ENCODE measurements at places on chromosomes 4 and X. TPM values are rescaled to one million over a fixed set of nuclear protein-coding genes. Genes with fewer than 3 reads are reported as not detected.

GRCh38 chr4:66351761-66352160, 681.5 kb upstream of the EPHA5 start:
- DNase-seq, result no peak

DNA sequence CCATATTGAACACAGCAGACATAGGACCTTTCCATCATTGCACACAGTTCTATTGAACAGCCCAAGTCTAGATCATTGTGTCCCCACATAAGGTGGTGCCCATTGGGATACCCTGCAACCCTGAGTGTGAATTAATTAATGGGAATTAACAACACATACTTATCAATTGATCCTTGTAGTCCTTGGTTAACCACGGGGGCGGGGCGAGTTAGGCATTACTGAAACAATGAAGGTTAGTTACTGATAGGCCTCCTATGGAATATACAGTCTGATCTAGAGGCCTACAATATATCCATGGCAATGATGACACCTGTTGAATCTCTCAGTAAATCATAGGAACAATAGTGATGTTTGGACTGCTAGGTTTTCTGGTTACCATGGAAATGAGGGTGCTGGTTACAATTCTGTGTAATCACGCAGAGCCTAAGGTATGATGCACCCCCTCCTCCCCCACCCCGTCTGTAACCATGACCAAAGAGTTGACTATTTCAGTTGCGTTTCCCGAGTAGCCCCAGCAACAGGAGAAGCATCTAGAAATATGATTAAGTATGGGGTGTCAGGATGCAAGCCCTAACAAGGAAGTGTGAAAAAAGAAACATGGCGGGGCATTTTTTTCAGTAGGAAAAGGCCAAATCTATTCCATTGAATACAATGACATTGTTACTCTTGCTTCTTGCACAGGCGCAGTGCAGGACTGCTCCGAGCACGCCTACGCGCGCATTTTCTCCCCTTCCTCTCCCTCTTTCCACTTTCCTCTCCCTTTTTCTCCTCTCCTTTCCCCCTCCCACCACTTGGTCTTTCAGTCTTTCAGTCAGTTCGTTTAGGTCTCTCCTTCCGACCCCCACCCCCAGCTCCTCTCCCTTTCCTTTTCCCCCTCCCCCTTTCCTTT, 677 bp upstream of the NONO start:
- DNase-seq, result no peak

DNA sequence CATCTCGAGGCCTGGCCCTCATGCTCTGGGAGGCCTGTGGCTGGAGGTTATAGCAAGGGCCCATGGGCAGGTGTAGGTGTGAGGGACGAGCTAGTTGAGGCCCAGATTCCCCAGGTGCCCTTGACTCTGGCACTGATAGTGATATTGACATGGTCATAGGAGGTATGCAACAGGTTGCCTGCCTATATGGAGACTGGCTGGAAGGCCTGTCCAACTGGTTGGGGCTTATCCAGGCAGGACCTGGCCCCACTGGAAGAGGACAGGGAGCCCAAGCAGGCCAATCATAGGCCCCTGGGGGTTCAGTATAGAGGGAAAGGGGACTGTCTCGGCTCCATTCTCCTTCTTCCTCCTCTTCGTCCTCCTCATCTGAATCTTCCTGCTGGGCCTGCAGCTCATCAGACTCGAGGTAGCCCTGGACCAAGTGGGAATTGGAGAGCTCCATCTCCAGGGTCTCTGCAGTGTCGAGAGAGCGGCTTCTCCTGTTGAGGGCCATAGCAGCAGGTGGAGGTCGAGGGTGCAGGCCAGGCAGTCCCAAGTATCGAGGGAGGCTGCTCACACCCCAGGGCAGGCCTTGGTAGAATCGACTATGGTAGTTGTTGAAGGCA, 15.3 kb downstream of the AMER1 start:
- no peak for DNase-seq

- DNase-seq, result no peak
Observed at GRCh38 chrX:143757887-143758286, 37.3 kb upstream of the SPANXN2 start.

- DNase-seq, result no peak
Observed at GRCh38 chrX:132086672-132087071, 41.1 kb downstream of the FRMD7 start.

DNA sequence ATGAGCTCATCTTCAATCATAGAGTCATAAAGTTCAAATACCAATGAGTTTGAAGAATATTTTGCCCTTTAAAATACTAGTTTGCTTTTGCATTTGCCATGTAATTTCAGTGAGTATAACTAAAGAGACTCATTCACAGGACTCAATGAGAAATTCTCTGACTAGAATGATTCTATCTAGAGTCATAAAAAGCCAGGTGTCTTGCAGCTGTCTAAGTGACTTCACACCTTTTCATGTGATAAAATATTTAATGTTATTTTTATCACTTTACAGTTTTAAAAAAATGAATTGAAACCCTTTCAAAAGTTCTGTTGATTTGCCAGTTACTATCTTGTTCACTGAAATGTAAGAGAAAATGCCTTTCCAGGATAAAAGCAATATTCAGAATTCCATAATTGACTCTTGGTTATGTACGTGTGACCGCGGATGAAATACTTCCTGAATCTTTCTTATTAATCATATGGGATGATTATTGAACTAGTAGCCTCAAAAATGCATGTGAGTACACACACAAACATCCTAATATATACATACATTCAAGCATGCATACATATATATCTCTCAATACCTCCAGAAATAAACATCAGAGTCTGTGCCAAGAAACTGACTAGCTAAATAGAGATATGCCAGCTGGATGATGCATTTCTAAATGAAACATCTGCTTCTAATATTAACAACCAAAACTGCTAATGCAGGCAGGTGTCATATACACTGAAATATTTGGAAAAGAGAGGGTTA, 87.0 kb downstream of the GABRB1 start:
- DNase-seq, result no peak

DNA sequence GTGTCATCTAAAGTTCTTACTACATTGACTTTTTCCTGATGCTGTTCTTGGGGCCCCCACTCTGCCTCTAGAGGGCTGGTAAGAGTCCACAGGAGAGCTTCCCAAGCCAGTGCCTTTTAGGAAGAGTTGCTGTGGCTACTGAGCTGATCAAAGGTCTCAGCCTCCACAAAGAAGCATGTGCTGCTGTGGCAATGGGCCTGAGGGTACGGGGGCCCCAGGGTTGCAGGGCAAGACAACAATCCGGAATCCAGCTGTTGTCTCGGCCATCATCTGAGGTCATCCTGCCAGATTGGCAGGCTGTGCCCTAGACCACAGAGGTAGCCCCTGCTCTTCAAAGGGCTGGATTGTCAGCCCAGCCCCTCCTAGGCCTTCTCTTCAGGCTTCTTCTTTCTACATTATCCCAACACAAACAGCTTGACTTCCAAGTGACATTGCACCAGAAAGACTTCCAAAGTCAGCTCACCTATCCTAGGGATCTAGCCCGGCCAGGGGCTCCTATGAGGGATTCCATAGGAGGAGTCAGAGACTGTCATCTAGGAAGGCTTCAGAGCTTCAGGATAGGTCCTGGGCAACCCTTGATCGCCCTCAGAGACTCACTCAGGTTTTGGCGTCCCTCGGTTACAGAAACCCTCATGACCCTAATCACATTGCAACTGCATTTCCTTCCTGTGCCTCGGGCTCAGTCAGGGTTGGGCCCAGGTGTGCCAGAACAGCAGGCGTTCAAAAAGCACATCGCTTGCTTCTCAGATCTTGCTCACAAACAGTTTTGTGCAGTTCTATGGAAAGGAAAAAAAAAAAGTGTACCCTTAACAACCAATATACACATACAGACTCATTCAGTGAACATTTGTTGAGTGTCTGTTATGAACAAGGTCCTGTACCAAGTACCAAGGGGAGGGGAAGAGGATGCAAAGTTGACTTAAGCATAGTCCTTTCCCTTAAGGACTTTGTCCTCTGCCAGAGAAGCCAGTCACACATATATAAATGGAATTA, 27.8 kb downstream of the SLC25A5 start:
- DNase-seq, result no peak

DNA sequence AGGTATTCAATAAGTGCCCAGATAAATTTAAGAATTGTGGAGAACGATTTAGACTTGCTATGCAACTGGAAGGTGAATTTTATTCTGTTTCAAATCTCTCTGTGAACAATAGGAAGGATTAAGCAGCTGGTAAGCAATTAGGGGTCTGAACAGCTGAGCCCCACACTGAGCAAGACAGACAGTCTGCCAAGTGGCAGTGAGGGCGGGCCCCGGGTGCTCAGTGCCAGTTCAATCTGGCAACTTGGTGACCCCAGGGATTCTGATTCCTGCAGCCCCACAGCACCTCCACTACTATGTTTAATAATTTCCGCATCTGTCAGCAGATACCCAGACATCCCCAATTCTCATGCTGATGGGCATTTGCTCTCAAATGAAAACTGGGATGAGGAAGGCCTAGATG, 317.3 kb downstream of the PPP1R2C start:
- no peak for DNase-seq

DNA sequence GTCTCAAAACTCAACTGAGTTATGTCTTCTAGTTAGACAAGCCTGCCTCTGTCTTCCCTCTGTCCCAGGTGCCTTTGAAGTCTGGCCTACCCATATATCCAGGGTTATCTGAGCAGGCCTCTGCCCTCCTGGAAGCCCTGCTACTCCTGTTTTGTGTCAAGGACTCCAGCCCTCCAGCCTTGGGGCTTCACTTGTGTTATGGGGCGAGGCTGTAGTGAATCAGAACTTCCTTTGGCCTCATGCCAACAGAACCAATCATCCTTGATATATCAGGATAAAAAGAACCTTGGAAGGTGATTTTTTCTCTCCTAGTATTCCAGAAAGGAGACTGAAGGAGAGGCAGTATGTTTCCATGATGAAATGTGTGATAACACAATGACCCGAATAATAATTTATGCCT, 8.9 kb upstream of the ADGRG4 start:
- DNase-seq, result no peak

DNA sequence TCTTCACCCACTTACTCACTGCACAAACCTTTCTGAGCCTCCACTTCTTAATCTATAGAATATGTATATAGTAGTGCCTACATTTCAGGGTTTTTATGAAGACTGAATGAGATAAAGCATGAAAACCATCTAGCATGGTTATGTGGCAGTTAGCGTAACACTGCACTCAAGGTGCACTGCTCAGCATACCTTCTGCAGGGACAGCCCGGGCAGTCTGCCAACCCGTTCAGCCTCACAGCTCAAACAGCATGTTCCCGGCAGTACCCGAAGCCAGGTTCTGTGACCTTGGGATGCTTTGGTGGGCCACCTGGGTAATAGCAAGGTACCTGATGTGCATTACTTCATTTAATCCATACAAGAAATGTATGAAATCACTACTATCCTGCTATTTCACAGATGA, 81.4 kb downstream of the DOCK11 start:
- no peak for DNase-seq

GRCh38 chrX:147920161-147920666, 8.5 kb downstream of the FMR1 start:
- DNase-seq, result no peak

- DNase-seq, result no peak
Observed at GRCh38 chrX:20663336-20663735, 396.6 kb upstream of the RPS6KA3 start.

DNA sequence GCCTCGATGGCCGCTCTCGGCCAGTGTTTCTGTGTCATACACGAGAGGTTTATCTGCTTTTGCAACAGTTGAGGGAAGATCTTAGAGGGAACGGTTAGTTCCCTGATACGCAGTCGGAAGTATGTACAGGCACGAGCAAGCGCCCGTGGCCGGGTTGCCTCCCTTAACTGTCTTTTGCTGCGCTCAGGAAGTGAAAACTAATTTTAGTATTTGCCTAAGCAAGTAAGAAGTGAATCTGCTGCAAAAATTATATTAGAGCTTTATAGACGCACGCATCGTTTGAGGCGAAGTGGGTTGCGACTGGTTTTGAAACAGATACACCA, 695 bp downstream of the MTM1 start:
- no peak for DNase-seq

- no peak for DNase-seq
Observed at GRCh38 chrX:66676413-66676812, 37.5 kb upstream of the EDA2R start.

- DNase-seq, result no peak
Observed at GRCh38 chrX:148930206-148930729, 429.9 kb downstream of the AFF2 start.

GRCh38 chr4:88985088-88985773, 71.8 kb downstream of the FAM13A start:
- DNase-seq, result no peak

DNA sequence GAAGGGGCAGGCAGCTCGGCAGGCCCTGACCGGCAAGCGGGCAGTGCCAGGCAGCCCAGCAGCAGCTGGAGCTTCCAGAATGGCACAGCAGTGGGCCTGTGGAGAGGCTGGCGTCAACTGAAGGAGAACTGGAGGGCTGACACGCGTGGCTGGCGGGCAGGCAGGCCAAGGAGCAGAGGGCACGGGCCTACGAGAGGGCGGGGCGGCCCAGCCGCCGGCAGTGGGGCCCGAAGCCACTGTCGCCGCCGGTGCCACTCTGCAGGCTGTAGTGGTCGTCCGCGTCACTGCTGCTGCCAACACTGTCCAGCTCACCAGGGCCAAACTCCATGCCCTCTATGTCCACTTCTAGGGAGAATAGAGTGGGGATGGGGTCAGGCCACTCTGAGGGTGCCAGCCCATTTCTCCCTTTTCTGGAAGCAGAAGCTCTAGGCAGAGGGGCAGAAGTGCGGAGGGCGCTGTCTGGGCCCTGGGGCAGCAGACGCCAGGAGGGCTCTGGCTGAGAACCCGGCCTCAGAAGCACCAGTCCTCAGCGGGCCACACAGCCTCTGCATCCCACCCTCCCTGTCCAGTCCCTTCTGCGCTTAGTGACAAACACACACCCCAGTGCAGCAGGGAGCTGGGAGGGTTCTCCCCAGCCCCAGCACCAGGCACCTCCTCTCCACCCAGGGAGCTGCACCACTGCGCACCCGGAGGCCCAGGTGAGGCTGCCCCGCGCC, 8.6 kb upstream of the HAUS3 start:
- no peak for DNase-seq

DNA sequence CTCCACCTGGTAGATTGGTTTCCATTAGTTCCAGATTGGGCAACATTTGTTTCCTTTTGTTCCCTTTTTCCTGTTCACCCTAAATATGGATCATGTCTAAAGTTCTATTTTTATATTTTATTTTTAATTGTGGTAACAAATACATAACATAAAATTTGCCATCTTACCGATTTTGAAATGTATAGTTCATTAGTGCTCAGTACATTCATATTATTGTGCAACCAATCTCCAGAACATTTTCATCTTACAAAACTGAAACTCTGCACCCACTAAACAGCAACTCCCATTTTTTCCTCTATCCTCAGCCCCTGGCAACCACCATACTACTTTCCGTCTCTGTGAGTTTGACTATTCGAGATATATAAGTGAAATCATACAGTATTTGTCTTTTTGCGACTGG, 14.2 kb upstream of the RPS6KA3 start:
- no peak for DNase-seq

MAOA gene
- total RNA-seq, result 1.1 TPM

VSIG4 gene
- not detected for total RNA-seq

BST1 gene
- 0.58 TPM for total RNA-seq

PPP4R3C gene
- not detected for total RNA-seq

DNASE1L1 gene
- 18.5 TPM for total RNA-seq

SLC38A5 gene
- 10.1 TPM for total RNA-seq

MAGEA11 gene
- total RNA-seq, result not detected

DSPP gene
- not detected for total RNA-seq

DNAAF6 gene
- total RNA-seq, result not detected

ELMOD2 gene
- 45.6 TPM for total RNA-seq

PAGE2B gene
- not detected for total RNA-seq

XAGE1B gene
- total RNA-seq, result not detected

PROM1 gene
- total RNA-seq, result 13.7 TPM

Measured in mesothelial cell of epicardium (in vitro differentiated cells).